Activated T-cell treated with anti-CD3 and anti-CD28 coated beads for 24 hours (primary cell): ENCODE measurements at places on chromosomes 4 and X.

DNA sequence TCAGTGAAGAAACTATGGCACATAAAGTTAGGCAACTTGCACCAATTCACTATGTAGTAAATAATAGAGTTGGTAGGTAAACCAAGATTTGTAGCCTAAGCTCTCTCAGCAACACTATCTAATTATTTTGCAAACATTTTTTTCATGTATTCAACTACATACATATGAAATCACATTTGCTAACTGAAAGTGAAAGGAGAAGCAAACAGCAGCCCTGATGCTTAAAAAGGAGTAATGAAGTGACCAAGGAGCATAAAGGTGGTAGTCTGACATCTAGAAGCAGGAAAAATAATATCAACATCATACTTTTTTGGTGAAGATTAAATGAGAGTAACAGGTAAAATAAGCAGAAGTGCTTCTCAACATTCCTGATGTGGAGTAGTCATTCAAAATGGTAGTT is 603.7 kb downstream of the GRXCR1 start:
- DNase-seq = no peak

DNA sequence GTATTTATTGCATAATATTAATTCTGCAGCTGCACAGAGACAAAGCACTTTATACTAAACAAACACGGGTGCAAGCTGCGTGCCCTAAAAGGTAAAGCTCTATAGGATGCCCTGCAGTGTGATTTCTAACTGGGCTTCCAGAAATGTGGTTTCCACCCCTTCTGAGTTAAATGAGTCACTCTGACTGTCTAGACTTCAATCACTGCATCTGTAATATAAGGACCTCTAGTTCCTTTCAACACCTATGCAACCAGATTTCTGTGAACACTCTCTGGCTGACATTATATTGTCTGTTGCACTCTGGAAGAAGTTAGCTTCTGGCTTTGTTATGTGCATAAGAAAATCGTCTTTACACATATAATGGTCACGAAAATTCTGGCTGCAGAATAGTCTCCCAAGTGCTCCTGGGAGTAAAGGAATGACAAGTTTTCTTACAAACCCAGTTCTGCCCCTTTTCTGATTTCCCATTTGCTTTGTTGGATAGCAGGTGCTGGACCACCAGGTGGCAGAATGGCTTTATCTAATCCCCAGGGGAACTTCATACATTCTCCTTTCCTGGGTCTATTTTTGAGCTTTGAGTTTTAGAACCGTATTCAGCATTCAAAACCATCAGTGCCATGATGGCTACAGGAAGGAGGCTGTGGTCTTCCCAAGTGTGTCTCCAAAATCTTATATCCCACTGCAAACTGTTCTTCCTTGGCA is 842.2 kb downstream of the STIM2 start:
- DNase-seq = no peak

DNA sequence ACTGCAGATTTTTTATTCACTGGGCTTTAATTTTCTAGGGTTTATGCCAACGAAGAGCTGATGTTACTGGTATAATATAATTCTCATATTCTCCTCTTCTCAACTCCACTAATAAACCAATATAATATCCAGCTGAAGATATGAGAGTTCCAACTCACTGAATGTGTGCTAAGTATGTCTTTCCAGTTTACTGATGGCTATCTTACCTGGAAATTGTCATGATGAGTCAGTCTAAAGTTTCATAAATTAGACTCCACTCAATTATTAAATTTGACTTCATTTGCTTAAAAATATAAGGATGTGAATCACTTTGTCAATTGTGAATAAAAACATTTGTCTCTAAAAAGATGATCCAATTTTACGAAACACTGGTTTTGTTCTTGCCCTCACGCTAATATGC is 28.4 kb downstream of the STBD1 start:
- no peak for DNase-seq

- no peak for DNase-seq
Measured at GRCh38 chrX:72240976-72241375, 2.1 kb upstream of the ERCC6L start.

- DNase-seq = no peak
Measured at GRCh38 chr4:67954890-67955289, 8.4 kb downstream of the TMPRSS11A start.

DNA sequence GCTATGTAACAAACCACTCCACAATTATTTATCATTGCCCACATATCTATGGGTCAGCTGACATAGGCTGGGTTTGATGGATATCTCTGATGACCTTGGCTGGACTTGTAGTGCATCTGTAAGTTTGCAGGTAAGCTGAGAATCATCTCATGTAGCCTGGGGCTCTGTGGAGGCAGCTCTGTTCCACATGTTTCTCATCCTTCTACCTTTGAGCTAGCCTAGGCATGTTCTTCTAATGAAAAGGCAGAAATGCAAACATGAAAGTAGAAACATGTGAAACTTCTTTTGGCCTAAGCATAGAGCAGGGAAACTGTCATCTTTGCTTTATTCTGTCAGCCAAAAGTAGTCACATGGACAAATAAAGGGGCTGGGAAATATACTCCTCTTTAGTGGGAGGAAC is 18.2 kb downstream of the MRPL1 start:
- DNase-seq = no peak

GRCh38 chr4:158837527-158838141 is 68.8 kb downstream of the FNIP2 start:
- no peak for DNase-seq

GRCh38 chrX:7316280-7316679 is 168.3 kb upstream of the PUDP start:
- DNase-seq = no peak

DNA sequence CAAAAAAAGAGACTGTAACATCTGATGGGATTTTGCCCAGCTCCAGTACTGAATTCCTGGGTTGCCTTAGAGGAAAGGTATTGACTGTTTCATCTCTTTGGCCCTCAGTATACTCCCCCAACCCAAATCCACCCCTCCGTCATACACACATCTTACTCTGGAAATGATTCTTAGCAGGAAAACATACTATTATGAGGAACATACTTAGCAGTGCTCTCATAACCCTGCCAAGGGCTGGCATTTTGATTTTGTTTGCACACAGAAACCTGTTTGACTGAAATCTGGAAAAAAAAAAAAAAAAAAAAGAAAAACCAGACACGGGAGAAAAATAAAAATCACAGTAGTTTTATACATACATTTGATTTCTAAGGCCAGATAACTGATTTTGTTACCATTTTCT is 19.4 kb upstream of the AR start:
- DNase-seq = no peak

DNA sequence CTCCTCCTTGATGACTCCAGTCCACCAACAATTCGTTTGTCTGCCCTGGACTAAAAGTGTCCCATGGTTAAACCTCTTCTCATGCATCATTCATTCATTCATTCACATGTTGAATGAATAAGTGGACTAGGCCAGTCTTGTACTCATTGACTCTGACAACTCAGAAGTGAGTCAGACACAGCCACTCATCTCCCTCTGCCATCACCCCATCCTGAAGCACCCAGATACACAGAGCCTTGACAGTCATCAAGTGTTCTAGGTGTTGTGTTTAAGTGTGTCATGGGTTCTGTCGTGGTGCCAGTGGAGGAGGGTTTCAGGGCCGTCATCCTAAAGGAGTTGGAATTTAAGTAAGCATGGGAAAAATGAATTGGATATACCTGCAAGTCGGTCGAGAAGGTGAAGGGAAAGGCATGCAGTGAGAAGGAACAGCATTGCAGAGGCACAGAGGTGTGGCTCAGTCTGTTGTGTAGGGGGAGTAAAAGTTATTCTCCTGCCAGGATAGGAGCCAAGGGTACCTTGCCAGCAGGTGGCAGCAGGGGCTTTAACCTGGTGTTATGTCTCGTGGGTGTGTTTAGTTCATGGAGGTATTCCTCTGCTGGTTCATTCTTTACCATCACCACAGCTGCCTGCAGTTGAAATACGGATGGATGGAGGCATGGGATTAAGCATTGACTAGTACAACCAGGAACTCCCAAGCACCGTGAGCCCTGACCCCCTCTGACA is 18.3 kb downstream of the MAGED2 start:
- DNase-seq = no peak

DNA sequence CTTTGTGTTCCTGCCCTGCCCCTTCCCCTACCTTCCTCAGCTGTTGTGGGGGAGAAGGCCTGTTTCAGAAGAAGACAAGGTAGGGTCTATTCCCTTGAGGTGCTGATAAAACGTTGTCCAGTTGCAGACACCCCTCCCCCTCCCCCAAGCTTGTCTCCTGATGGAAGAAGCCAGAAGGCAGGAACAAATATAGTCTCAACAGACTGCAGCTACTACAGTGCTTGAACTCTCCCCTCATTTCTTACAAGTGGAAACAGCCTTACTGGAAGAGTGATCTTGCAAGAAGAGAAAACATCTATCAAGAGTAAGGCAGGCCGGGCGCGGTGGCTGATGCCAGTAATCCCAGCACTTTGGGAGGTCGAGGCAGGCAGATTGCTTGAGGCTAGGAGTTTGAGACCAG is 11.0 kb upstream of the MAP7D3 start:
- no peak for DNase-seq

GRCh38 chr4:95045429-95045828 is 287.7 kb downstream of the BMPR1B start:
- DNase-seq = no peak
